ENCODE measurements at places on chromosomes 13 and 19.

- DNase-seq = no peak
Measured at GRCh38 chr19:20162821-20163220, 4.2 kb upstream of the ZNF486 start.

- DNase-seq = no peak
Measured at GRCh38 chr13:23022704-23023103, 158.1 kb upstream of the SGCG start.

DNA sequence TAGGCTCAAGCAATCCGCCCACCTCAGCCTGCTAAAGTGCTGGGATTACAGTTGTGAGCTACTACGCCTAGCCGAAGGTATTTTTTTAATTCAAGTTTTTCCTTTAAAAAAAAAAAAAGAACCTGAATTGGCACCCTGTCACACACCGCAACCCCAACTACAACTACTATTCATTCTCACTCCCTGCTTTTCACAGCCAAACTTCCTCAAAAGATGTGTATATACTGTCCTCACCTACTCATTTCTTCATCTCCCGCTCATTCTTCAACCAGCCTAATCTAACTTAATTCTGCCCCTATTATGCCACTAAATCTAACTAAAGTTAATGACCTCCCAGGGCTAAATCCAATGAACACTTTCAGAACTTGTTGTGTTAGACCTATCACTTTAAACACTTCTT, 12.7 kb upstream of the WBP4 start:
- DNase-seq = no peak

- no peak for DNase-seq
Measured at GRCh38 chr19:14023404-14024235, 4.3 kb upstream of the RLN3 start.

GRCh38 chr19:48469934-48470680, 938 bp downstream of the CYTH2 start:
- no peak for DNase-seq

- no peak for DNase-seq
Measured at GRCh38 chr19:8304841-8305621, 3.1 kb downstream of the CD320 start.

DNA sequence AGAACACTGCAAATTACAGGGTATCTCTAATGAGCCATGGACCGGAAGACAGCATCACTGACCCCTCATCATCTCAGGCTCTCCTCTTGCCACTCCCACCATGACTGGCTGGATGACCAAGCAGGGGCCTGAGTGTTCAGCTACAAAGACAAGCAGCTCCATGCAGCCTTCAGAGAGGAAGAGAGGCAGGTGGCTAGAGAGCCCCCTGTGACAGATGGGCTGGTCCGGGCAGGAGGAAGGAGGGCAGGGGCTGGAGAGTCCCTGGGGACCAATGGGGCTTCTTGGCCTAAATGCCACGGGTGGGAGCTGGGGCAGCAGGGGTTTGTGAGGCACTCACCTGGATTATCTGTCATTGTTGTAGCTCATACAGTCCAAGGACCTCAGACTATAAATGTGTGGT, 12.8 kb upstream of the RASA3 start:
- DNase-seq = no peak

GRCh38 chr13:75770592-75771011, 134.5 kb downstream of the LMO7 start:
- no peak for DNase-seq

GRCh38 chr13:110690516-110690915, 15.4 kb downstream of the CARS2 start:
- DNase-seq = no peak

DNA sequence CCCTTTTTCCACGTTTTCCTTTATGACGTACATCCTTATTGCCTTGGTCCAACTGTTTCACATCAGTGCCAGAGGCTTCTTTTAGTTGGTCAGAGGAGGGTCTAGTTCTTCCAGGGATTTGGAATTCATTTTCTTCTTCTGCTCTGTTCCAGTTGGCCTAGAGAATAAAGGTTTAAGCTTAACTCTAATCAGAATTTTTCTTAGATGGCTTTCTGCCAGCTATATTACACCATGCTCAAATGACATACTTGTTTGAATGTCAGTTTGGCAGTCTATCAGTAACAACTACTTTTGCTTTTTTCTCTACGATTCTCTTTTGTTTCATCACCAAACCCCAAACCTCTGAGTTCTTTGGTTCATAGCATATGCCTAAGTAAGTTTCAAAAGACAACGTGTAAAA, 16.8 kb downstream of the SPART start:
- no peak for DNase-seq

DNA sequence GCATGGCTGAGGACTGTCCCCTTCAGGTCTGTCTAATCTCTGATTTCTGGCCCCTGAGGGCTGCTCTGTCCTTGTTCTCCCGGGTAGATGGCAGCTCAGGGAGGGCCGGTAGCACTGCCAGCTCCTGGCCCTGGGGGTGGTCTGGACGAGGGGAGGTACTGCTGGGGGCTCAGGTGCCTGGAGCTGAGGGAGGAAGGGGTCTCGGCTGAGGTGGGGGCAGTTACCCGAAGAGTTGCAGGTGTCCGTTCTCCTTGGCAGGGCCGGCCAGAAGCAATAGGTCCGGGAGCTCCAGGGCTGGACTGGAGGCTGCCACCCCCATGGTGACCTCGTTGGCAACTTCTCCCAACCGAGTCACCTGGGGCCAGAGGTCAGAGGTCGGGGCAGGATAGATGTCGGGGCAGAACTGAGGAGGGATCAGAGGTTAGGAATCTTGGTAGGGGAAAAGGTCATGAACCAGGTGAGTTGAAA, 1.2 kb upstream of the EMC10 start:
- DNase-seq = no peak

GRCh38 chr13:94703721-94704314, 8.5 kb downstream of the SOX21 start:
- no peak for DNase-seq
